ENCODE measurements at places on chromosomes 11 and 22.

GRCh38 chr11:60265373-60266214, 14.9 kb upstream of the MS4A4A start:
- peak; percentile 7 for DNase-seq

DNA sequence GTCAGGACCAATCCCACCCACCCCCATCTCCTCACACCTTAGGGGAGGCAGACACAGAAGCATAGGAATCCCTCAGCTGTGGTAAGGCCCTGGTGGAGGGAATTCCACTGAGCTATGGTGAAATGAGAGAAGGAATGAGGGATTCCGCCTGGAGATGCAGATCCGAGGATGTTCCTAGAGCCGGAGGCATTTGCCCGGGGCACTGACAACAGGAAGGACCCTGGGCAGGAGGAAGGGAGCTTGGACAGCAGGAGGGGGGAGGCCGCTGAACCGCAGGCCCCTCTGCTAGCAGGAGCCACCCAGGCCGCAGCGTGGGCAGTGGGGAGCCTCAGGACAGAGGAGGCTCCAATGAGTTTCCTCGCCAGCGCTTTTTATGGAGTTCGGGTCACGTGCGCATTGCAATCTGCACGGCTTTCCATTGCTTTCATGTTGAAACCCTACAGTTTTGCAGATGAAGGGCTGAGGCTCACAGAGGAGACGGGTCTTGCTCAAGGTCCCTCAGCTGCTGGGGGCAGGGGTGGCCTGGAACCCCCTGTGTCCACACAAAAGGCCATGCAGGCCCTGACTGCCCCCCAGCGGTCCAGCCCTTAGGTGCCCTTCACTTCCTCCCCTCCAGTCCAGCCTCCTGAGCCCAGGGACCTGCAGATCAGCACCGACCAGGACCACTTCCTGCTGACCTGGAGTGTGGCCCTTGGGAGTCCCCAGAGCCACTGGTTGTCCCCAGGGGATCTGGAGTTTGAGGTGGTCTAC, 15.5 kb downstream of the CSF2RB start:
- DNase-seq = no peak

DNA sequence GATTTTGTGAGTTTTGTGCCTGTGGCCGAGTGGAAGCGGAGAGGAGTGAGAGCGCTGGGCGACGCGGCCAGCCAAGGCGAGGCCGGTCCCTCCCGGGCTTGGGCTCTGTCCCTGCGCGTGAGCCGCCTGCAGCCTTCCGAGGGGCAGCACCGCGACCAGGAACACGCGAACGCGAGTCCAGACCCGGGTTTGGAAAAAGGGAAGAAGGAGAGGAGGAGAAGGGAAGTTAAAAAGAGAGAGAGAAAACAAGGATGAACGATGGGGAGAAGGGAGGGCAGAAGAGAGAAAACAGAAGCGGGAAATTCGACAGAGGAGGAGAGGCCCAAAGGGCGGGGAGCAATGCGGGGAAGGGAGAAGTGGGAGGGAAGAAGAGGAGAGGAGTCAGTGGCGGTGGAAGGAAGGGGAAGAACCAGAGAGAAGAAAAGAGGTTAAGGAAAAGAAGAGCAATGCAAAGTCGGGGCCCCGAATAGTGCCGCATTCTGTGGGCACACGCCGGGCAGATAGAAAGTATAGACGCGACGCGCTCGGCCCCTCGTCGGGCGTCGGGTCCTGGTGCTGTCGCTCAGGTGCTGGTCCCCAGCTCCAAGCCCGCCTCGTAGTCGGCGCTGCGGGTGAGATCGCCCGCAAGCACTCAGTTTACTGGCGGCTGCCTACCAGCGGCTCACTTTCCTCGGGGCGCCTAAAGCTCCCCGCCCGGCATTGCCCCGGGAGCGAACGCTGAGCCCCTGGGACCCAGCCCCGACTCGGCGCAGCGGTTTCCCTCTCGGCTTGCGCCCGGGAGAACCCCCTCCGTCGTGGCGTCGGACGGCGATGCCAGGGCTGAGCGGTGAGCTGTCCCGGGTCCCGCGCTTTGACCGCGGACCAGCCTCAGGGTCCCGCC, 2.8 kb upstream of the BARX2 start:
- DNase-seq = no peak

- DNase-seq = no peak
Measured at GRCh38 chr11:120383518-120384155, 47.4 kb downstream of the ARHGEF12 start.

GRCh38 chr22:18104566-18104965, 6.0 kb upstream of the TUBA8 start:
- peak; percentile 26 for DNase-seq

DNA sequence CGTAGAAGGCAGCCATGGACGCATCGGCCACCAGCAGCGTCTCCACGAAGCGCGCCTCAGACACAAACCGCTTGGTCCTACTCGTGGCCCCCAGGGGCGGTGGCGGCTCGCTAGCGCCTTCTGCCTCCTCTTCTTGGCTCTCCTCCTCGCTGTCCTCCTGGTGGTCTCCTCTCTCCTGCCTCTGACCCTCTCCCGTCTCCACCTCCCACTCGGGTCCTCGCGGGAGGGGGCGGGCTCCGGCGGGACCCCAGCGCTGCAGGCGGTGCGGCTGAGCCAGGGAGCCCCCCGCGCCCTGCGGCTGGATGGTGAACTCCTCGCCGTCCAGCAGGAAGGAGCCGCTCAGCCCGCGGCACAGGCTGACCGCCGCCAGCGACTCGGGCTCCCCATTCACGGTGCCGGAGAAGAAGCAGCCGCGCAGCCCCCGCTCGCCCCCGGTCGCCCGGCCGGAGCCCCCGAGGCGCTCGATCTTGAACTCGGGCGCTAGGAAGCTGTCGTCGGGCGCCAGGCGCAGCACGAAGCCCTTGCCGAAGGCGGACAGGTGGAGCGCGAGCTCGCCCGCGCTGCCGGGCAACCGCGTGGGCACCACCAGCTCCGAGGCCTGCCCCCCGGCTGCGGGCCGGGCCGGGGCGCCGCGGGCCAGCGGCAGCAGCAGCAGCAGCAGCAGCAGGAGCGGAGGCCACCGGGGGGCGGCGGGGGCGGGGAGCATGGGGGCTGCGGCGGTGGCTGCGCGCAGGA, 661 bp downstream of the ADAMTS8 start:
- no peak for DNase-seq

DNA sequence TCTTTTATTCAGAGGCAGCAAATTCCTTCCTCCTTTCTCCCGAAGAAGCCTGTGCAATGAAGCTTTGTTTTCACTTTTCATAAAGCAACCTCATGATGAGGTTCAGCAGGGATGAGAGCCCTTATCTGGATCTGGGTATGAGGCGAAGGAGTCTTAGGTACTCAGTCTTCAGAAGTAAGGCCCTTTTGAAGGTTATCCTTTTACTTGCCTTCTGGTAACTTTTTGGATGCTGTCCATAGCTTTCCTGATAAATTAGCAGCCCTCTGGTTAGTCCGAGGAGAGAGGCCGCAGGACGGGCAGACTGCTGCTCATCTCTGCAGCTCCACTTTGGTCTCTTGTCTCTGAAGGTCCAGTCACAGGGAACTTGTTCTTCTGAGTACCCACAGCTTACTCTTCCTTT, 1.1 kb downstream of the TRIM22 start:
- peak; percentile 13 for DNase-seq

DNA sequence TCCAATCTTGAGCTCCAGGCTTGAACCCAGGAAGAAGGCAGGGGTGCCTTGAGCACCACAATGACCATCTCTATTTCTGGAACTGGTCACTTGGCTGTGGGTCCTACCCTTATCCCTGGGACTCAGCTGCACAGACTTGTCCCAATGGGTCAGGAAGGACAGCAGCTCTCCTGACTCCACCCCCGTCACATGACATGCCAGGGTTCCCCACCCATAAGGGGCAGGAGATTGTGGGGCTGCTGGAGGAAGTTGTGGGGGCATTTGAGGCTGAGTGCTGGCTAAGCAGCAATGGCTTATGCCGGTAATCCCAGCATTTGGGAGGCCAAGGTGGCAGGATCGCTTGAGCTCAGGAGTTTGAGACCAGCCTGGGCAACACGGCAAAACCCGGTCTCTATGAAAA, 56.2 kb downstream of the NFAM1 start:
- DNase-seq = no peak

- peak; percentile 77 for DNase-seq
Measured at GRCh38 chr11:93099806-93100205, 98.0 kb downstream of the SLC36A4 start.

DNA sequence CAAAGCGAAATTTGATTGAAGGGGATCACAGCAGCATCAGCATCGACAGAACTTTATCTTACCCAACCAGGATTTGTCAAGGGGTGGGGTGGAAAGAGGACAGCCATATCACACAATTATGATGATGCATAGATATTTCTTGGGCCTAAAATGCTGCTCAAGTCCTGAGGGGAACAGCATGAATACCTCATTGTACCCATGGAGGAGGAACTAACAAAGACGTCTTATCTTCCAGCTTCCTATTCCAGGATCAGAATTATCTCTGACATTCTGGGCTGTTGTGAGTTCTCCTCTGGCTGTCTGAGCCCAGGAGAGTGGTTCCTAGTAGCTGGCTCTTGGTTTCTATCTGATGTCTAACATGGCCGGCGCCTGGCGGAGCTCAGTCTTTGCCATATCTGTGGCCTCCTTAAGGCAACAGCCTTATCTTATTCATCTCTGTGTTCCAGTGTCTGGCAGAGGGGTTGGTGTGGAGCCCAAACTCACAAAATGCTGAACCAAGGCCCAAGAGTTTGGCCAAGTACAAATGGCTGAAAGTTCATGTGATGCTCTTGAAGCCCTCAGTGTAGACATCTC, 68.2 kb upstream of the TIMP3 start:
- DNase-seq = no peak

DNA sequence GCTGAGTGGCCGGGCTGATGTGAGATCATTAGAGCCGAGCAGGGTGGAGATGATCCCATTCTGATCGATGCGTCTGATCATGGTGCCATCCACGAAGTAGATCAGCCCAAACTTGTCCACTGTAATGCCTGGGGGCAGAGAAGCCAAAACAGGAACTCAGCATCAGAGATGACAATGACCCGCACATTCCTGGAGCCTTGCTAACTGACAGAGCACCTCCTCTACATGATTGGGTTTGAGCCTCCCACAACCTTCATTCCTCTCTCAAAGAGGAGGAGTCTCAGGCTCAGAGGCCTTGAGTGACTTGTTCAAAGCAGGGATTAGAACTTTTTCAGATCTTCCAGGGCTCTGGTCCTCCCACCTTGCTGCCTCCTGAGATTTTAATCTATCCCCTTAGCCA, 133.7 kb upstream of the NARS2 start:
- peak; percentile 39 for DNase-seq

DNA sequence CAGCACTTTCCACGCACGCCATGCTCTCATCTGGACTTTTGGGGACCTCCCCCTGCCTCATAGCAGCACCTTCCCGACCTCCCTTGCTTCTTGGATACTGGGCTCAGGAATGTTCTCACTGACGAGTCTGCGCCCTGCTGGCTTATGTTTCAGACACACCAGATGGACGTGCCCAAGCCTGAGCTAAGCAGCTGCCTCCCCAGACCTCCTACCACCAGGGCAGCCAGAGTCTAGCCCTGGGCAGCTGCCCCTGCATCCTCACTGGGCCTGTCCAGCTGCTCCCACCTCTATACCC, 13.2 kb upstream of the RGL4 start:
- no peak for DNase-seq

GRCh38 chr22:46113110-46113909, 37.0 kb upstream of the PPARA start:
- DNase-seq = no peak

DNA sequence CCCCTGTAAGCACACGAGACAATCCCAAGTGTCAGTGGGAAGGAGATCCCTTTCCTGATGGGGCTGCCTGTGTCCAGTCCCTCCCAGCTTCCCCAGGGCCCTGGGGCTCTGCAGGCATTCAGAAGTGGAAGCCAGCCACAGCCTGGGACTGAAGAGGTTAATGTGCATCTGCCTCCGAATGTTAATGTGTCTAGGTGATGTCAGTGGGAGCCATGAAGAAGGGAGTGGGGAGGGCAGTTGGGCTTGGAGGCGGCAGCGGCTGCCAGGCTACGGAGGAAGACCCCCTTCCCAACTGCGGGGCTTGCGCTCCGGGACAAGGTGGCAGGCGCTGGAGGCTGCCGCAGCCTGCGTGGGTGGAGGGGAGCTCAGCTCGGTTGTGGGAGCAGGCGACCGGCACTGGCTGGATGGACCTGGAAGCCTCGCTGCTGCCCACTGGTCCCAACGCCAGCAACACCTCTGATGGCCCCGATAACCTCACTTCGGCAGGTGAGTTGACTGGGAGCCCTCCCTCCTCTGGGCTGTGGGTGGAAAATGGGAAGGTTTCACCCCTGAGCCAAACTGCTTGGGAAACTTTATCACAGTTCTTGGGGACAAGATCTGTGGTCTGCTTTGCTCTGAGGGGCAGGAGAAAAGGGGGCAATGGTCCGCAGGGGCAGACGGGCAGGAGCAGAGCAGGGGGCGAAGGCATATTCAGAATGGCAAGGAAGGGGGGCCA, at the start of gene MCHR1:
Gene MCHR1 (plus strand): TSS at position 236 of the 715 bp plus-strand sequence. CDS start 169 bp downstream, at position 405.
- DNase-seq = peak; percentile 14

GRCh38 chr11:66523611-66524010, 13.2 kb downstream of the BBS1 start:
- DNase-seq = no peak

DNA sequence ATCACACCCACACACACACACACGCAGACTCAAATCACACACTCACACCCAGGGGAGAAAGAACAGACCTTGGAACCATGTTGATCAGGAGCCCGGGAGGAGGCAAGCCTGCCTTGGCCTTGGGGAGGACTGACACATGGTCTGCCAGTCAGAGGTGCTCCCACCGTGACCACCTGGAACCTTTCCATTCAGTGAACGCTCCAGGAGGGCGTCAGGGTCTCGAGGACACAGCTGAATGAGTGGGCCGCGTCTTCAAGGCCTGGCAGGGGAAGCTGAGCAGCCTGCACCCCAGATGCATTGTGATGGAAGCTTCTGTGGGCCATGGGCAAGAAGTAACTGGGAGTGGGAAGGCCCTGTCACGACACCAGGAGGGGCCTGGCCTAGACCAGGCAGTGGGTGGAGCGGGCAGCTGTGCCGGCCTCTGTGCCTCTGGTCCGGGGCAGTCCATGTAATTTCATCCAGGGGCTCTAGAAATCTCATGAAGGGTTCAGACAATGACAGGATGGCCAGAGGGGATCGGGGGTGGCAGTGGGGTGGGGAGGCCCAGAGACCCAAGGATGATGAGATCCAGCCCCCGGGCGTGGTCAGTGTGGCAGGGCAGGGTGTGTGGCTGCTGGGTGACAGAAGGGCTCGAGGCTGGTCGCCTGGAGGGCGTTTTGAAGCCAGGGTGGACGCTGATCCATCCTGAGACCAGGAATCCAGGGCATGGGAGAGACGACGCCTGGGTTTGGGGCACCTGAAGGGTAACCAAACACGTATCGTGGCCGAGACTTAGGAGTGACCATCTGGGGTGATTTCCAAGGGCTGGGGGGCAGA, 53.7 kb downstream of the IGF2 start:
- no peak for DNase-seq

DNA sequence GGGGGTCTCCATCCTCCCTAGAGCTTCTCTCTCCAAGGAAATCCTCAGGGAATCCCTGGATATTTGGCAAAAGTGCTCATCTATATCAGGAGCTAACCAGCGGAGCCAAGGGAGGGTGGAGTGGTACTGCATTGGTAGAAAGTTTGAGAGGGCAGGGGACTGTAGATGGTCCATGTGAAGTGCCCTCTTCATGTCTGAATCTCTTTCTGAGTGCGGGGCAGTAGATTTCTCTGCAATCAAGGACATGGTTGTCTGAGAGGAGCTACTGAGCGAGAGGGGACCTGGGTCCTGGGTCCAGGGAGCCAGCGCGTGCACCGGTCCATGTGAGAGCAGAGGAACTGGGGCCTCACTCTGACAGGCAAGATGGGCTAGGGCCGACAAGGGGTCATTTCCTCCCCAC, 701 bp downstream of the DIXDC1 start:
- no peak for DNase-seq

All from IMR-90 (cell line).